ENCODE measurements at places on chromosomes 4 and X. TPM values are rescaled to one million over a fixed set of nuclear protein-coding genes. Genes with fewer than 3 reads are reported as not detected.

The ZAR1 gene
- total RNA-seq = not detected

The SMIM10L2A gene
- total RNA-seq = 2.5 TPM

The SOX3 gene
- not detected for total RNA-seq

The JCHAIN gene
- not detected for total RNA-seq

The CACNA1F gene
- total RNA-seq = not detected

The HEPH gene
- 0.28 TPM for total RNA-seq

The DCHS2 gene
- total RNA-seq = 0.07 TPM

The MTNR1A gene
- total RNA-seq = 0.21 TPM

The BGN gene
- not detected for total RNA-seq

The GSTCD gene
- total RNA-seq = 17.9 TPM

The SSX1 gene
- not detected for total RNA-seq

The CFP gene
- total RNA-seq = 0.21 TPM

The ADH1B gene
- not detected for total RNA-seq

The CLGN gene
- total RNA-seq = not detected
